Amygdala (tissue), 56 donors: ENCODE measurements at places on chromosomes 2 and 18.

GRCh38 chr18:24683925-24684324 lies 223.5 kb downstream of the HRH4 start:
- DNase-seq: no peak

- no peak for DNase-seq
These were observed 78.1 kb upstream of the TMEM178A start for GRCh38 chr2:39587641-39588040.

DNA sequence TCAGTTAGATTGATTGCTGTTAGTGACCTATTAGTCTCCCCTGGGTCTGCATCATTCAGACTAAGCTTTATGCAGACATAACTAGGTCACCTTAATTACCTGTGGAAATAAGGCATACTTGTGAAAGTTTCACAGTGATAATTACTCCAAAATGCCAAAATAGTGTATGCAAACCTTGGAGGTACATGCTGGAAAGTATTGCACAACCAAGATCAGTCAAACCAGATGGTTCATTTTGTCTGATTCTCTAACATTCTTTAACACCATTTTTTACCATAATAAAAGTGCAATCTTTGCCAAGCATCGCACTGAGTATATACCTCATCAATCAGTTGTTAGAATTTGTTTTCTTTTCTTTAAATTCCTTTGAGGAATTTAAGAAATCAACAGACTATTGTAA lies 186.3 kb upstream of the TMEFF2 start:
- DNase-seq: no peak

GRCh38 chr2:144230448-144231085 lies 289.4 kb downstream of the ZEB2 start:
- DNase-seq: no peak

DNA sequence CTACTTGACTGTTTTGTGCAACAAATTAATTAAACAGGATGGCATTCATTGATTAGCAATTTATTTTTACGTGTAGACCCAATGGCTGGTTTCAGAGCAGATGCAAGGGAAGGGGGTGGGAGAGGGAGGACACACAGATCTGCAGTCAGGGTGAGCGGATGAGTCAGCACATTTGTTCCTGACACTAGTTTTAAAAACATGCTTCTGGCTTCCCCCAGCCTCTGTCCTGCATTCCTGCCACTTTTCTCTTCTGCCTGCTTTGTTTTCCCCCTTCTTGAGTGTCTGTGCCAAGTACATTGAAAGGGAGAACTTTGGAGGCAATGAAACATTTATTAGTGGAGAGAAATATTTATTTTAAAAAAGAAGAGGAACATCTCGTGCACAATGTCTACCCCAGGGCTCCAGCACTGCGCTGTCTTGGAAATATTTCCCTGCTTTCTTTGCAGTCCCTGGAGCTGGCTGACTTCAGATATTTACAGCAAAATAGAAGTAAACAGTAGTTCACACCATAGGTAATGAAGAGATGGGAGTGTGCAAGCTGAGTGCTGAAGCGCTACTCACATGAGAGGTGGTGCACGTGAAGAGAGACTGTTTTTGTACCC lies 52.2 kb downstream of the NRP2 start:
- DNase-seq: no peak

DNA sequence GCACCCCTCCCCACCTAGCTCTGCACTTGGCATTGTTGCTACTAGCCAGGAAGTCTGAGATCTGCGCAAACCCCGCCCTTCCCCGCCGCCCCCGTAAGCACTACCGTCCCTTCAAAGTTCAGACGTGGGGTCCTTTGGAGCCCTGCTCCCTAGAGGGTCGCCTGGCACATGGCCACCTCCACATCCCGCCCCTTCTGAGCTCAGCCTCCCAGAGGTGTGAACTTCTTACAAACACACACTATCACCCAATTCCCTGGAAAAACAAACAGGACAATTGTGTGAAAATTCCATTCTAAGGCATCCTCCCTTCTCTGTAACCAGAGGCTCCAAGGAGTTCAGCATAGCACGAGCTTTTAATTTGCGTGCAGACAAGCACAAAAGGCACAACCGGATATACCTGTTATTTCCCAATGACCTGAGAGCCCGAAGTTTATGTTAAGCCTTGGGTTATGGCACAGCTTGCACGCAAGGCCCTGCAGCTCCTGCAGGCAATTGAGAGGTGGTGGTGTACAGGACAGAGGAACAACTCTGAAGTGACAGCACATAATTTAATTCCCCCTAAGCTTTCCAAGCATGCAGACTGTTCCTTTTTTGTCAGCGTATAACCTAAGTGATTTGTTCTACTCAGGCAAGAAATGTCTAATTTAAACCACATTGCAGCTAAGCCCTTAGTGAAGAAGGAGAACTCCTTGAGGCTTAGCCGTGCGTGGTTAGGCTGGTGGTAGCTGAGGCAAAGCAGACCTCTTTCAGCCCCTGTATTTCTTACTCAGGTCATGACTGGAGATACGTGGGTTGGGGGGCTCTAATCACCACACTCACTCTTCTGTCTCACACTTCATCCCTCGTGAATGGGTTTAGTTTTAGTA lies 20.3 kb upstream of the CYP1B1 start:
- DNase-seq: no peak

- DNase-seq: no peak
These were observed 934 bp downstream of the MYO5B start for GRCh38 chr18:50193796-50194630.

- no peak for DNase-seq
These were observed 415.5 kb downstream of the LRATD1 start for GRCh38 chr2:15048000-15048399.

DNA sequence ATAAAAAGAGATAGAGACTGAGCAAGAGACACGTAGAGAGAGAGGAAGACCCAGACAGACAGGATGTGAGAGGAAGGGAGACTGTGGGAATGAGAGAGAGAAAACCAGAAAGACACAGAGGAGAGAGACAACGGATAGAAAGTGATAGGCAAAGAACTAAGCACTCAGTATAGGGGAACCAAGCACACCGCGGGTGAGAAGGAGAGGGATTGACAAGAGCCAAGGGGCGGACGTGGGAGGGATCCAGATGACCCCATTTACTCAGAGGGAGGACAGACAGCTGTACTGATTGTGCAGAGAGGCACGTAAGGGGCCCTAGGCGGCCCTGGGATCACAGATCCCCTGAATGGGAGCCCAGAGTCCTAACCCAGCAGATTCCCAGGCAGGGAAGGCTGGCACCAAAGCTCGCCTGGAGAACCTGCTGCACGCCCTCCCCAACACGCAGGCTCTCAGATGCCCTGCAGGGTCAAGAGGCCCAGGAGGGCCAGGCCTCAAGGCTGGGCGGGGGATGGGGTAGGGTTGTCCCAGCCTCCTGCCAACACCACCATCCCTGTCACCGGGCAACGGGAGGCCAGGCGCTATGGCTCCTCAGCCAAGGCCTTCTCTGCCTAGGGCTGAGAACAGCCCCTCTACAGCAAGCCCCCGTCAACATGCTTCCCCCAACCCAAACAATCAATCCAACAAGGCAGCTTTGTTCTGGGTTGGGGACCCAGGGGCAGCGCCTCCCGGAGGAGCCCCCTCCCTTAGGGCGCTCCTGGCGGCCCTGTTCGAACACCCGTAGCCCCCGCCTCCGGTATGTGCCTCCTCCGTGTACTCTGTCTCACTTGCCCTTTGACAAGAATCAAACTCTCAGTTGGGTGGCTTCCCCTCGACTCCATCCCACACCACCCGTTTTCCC lies 579 bp downstream of the LOXL3 start:
- DNase-seq: no peak

DNA sequence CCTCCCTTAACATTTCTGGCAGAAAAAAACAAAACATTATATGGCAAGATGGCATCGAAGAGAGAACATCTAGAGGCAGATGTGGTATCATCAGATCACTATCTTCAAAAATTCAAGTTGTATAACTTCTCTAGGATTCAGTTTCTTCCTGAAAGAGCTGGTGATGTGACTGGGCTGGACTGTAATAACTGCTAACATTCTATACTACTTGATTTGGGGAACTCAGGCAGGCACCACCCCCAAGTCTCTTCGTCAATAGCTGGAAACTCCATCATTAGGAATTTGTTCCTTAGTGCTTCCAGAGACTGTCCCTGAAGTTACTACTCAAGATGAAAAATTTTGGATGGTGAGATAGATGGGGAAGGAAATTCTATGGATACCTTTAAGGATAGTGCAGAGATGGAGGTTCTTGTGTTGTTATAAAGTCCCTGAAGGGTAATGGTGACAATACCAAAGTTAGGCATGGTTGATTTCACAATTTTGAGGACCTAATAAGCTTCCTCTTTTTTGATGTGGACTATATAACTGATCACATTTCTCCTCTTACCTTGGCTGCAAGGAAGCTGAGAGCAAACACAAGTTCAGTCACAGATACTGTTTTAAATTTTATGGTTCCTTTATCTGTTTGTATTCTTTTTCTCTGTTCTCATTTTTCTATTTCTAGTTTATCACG lies 59.1 kb upstream of the PGAP1 start:
- DNase-seq: no peak

DNA sequence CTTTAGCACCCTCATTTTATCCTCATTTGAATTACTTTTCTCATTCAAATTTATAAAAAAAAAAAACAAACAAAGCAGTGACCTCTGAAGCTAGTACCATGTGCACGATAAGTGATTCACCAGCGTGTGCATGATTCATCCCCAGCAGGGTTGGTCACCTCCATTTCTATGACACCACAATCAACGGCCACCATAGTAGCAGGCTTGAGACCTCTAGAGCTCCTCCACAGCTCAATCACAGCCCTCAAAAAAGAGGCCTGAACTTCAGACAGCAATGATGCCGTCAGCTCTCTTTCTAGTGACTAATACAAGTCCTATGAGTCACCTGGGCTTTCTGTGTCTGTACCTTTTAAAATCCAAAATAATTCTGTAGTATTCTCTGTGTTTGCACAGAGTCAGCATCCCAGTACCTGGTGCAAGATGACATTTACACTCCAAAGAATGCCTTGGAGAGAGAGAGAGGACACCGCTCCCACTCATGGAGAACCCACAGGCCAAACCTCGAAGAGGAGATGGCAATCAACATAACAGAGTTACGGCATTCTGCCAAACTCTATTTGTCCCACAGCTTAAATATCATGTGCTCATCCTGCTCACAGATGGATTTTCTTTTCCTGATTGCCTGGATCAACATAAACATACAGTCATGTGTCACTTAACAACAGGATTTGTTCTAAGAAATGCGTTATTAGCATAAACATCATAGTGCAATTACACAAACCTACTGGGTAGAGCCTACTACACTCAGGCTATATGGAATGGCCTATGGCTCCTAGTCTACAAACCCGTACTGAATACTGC lies 58.7 kb downstream of the L3MBTL4 start:
- no peak for DNase-seq

GRCh38 chr2:233352141-233352842 lies 2.0 kb upstream of the DGKD start:
- DNase-seq: no peak

- DNase-seq: no peak
These were observed 47.7 kb downstream of the COLEC12 start for GRCh38 chr18:452816-453215.

- DNase-seq: no peak
These were observed 5.5 kb downstream of the VSNL1 start for GRCh38 chr2:17545680-17546613.

- no peak for DNase-seq
These were observed 7.9 kb upstream of the NR4A2 start for GRCh38 chr2:156340377-156340776.

DNA sequence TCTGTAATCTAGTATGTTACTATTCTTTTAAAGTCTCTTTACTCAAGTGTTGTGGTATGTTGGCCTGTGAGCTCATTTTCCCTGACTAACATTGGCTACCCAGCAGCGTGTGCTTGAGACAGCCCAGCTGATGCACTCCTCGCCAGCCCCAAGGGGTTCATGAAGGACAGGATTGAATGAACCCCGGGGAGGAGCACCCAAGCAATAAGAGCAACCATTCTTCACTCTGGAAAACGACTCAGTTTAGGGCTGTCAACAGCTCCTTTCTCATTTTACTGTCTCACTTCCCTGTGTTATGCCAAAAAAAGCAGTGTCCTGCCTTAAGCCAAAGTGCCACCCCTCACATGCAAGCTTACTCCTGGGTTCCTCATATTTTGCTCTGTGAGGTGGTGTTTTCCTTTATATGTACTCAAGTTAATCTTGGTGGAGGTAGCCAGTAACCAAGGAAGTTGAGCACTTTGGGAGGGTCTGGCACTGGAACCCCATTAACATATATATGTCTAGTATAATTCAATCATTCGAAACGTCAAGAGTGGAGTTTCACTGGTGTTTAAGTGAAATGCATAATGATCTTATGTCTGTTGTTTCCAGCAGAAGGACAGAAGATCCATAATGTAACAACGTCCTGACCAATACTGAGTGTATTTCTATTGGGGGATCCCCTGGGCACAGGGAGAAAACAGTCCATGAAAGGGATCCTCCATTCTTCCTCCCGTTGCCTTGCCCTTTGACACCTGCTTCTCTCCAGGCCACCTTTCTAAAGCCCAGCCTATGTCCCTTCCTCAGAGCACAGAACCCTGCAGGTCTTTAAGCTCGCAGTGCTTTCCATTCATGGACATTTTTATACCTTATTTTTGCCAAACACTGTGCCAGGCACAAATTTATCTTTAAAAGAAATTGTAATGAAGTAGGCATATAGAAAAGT lies 43.2 kb downstream of the ATIC start:
- no peak for DNase-seq

GRCh38 chr2:141814150-141814549 lies 316.7 kb downstream of the LRP1B start:
- DNase-seq: no peak

GRCh38 chr2:230781130-230781797 lies 68.6 kb downstream of the CAB39 start:
- DNase-seq: no peak

- DNase-seq: no peak
These were observed 862.3 kb upstream of the POU3F3 start for GRCh38 chr2:103991591-103991990.

DNA sequence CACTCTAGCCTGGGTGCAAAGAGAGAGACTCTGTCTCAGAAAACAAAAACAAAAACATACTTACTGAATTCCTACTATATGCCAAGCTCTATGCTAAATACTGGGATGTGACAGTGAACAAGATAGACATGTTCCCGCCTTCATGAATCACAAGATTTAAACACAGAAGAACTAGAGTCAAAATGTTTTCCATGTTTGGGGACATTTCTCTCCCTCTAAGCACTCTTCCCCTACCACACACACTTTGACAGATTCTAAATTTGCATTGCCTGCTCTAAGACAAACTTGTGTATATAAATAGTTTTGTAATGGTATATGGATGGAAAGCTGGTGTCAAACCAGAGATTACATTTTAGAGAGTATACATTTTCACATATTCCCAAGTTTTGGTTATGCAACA lies 11.1 kb downstream of the CYBRD1 start:
- DNase-seq: no peak

GRCh38 chr18:51461956-51462355 lies 264.5 kb upstream of the MEX3C start:
- DNase-seq: no peak

GRCh38 chr2:195579776-195580555 lies 77.1 kb upstream of the SLC39A10 start:
- DNase-seq: no peak

DNA sequence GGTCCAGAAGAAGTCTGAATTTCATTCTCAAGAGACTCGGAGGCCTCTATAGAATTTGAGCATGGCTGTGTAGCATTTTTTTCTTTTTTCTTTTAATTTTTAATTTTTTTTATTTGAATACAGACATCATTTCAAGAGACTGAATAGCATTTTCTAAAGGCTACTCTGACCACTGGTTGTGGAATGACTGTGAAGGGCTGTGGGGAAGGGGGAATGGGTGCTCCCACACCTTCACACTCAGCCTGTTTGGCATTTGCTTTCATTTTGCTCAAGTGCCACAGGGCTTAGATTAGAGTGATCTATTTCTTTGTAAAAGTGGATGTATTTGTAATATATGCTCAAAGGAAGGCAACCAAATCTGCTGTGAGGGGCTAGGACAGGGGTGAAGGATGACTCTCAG lies 142.0 kb upstream of the SPOPL start:
- DNase-seq: no peak
